ENCODE measurements at places on chromosomes 3 and 15.

DNA sequence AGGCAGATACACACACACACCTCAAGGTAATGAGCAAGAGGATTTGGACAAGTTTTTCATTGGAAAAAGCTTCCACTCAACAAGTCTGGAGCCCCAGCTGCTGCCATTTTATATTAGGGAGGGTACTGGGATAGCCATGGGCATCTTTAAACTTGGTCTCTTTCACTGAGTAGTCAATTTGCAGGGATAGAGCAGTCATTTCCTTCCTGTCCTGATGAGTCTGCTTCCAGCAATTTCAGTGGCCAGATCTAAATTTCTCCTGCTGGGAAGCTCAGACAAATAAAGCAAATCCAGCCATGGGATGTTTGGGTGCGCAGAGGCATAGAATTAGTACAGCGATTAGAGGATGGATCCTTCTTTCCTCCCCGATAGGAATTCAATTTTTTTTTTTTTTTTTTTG lies 874 bp upstream of the ERC2 start:
- no peak for DNase-seq

- no peak for DNase-seq
Observed at GRCh38 chr15:98896002-98896721, 111.4 kb downstream of the PGPEP1L start.

DNA sequence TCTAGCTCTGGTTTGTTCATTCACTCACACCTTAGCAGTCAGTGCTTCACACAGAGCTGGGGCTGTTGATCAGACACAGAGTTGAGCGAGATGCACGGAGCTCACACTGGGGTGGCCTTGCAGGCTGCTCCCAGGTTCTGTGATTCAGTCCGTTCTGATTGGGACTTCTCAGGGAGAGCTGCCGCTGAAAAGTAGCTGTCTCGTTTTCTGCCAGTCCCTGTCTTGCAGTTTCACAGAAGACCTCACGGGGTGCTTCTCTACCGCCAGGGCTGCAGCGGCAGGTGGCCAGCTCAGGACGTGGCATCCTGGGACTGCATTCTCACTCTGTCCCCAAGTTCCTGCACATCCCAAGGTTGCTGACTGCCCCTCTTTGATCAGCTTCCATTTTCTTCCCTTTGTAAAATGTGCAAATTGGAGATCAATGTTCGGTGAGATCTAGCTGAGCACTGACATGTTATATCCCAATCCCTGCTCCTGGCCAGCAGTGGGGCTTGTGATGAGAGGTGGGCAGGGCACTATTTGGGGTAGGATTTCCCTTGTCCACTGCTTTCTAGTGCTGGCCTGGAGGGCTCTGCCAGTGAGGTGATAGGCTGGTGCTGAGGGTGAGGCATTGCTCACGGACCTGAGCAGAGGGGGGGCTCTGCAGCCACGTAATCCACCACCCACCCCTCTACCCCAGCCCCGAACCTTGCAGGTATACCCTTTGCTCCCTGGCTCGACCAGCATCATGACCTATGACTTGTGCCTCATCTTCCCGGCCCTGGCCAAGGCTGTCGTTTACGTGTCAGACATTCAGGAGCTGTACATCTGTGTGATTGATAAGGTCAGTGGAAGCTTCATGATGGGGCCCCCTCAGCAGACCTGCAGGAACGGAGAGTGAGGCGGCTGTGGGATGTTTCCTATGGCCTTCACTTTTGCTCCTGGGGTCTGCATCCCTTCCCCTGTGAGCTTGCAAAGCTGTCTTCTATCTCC lies 5.3 kb upstream of the TXNRD3 start:
- DNase-seq: peak; percentile 51

DNA sequence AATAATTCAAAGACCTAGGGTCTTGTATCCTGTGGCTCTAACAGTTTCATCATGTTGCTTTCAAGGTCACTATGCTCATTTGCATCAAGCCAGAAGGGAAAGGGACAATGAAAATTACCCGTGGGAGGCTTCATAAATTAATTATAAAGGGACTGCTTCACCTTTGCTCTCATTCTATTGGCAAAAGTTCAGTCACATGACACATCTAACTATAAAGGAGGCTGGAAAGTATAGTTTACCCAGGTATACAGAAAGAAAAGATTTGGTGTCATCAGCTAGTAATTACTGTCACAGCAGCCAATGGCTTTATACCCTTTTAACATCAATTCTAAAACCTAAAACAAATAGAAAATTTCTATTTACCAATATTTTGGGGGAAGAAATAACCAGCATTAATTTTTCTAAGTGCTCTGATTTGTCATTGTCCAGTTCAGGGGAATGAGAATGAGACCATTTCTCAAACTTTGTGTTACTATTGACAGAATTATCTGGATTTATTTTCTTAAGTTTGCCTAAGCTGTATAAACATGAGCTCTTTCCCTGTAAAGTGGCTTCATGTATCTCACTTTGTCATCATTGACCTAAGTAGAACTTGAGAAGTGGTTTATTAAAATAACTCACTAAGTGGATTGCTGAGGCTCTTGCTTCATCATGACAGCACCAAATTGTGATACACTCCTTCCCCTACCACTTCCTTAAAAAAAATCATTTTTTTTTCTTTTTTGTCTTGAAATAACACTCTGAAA lies 257.7 kb upstream of the PEX5L start:
- no peak for DNase-seq

DNA sequence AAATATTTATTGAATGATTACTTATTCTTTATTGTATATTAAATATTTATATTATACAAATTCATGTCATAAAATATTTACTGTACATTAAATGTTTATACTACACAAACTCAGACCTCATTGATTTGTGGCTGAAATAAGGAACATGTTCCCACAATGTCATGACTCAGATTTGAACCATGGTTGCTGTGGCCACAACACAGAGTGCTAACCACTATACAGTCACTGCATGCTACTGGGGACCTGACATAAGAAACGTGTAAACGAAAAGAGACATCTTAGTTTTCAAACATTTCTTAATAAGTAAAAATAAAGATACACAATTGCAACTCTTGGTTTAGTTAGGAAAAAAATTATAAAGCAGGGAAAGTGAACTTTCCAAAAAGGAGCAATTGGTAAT lies 99.1 kb upstream of the AGTR1 start:
- DNase-seq: no peak

DNA sequence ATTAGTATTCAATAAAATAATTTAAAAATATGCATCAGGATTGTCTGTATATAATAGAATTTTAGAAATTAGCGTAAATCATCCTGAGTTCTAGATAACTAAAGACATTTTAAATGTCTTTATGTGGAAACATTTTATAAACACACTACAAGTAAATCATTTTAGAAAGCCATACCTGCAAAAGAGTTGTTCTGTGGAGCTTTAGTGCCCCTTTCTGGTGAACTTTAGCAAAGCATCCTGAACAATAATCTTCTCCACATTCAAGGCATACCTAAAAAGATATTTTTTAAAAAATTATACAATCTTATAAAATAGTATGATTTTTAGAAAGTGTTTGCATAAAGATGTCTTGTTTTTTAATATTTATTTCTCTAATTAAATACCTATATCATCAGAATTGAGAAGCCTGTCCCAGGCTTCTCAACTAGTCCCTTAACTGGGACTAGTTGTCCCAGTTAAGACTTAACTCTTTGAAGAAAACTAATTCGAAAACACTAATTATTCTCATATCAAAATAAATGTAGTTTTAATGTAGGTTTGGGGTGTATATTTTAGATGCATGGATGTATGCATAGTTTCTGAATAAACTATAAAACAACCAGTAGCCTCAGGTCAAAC lies 29.7 kb downstream of the ZBBX start:
- DNase-seq: peak; percentile 13

DNA sequence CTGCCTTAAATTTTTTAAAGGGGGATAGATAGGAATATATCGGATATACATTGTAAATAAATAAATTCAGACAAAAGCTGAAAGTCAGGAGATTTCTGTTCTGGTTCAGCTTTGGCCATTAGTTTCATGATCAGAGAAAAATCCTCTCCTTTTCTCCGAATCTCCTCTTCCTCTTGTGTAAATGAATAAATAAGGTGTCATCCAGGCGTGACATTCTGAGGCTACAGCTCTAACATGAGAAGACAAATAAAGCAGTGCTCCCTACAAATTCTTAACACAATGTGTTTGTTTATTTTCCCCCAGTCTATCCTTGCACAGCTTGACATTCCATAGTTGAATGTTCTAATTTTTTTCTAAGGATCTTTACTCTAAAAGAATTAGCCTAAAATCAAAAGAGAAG lies 9.4 kb upstream of the MB21D2 start:
- DNase-seq: no peak

- no peak for DNase-seq
Observed at GRCh38 chr15:58472221-58472620, 40.4 kb downstream of the LIPC start.

- DNase-seq: no peak
Observed at GRCh38 chr15:33460166-33460805, 149.5 kb downstream of the RYR3 start.

GRCh38 chr15:22866079-22866478 lies 27.6 kb downstream of the NIPA2 start:
- DNase-seq: no peak

GRCh38 chr15:42157981-42158765 lies 1.7 kb upstream of the PLA2G4F start:
- DNase-seq: no peak

DNA sequence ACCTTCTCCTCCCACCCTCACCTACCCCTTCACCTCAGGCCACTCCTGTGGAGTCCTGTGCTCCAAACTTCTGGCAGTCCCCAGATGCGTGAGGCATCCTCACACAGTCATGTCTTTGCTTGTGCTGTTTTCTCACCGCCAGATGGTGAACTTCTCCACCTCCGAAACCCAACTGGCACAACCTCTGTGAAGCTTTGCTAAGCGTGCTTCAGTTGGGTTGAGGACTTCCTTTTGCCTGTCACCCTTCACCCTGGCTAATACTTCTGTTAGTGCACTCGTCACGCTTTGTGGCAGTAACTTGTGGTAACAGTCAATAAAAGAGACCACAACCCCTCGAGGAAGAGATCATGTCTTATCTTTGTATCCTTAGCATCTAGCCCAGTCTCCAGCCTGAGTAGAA lies 42.0 kb upstream of the SKOR1 start:
- DNase-seq: no peak

DNA sequence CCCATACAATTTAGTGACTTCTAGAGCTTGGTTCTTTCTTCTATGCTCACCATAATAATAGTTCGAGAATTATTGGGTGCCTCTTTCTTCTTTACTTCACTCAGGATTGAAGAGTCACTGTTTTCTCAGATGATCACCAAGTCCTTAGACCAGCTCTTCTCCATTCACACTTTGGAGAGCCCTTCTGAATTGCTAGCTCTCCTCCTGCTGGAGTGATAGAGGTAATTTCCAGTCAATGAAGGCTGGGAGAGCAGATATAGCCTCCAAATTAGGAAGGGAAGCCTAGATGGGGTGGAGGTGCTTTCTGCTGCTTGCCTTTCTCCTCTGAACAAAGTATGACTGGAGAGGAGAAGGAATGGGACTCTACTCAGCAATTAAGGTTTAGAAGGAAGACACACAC lies 10.7 kb upstream of the BBX start:
- no peak for DNase-seq
